Activated B cell treated with CpG ODN at 0.5 μM for 24 hours (primary cell): ENCODE measurements at places on chromosomes 3 and 15.
A peak's percentile ranks its signal among the peaks of the same experiment; 100 is the strongest.

GRCh38 chr3:181725830-181726229 lies 14.1 kb downstream of the SOX2 start:
- no peak for DNase-seq
- peaks cover 82% of the 10 kb centered on the region for H3K27me3 ChIP-seq
- H3K4me3 ChIP-seq = no peak overlapping the region
- no peak overlapping the region for H3K27ac ChIP-seq

DNA sequence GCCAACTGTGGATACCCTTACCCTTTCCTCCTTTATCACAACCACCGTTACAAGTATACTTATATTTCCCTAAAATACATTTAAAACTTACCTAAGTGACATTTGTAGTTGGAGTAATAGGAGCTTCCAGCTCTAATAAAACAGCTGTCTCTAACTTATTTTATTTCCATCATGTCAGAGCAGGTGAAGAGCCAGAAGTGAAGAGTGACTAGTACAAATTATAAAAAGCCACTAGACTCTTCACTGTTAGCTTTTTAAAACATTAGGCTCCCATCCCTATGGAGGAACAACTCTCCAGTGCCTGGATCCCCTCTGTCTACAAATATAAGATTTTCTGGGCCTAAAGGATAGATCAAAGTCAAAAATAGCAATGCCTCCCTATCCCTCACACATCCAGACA lies 102.3 kb downstream of the MME start:
- no peaks in the 10 kb centered on the region for H3K36me3 ChIP-seq
- H3K27me3 ChIP-seq = no peaks in the 10 kb centered on the region
- H3K4me1 ChIP-seq = peaks cover 27% of the 10 kb centered on the region
- no peak overlapping the region for H3K27ac ChIP-seq
- no peak overlapping the region for H3K4me3 ChIP-seq
- no peak for DNase-seq

DNA sequence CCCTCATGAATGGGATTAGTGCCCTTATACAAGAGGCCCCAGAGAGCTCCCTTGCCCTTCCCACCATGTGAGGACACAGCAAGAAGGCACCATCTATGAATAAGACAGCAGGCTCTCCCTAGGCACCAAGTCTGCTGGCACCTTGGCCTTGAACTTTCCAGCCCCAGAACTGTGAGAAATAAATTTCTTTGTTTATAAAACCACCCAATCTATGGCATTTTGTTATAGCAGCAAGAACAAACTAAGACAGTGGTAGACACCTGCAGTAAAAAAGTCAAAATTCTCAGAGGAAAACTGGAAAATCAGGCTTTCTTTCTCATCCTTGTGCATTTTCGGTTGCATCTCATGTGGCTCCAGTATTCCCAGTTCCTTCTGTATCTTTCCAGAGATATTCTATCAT lies 90.3 kb downstream of the LSM3 start:
- DNase-seq = no peak
- H3K27me3 ChIP-seq = peaks cover 8% of the 10 kb centered on the region
- no peaks in the 10 kb centered on the region for H3K36me3 ChIP-seq
- H3K27ac ChIP-seq = no peak overlapping the region

GRCh38 chr3:119901148-119901547 lies 119.2 kb downstream of the NR1I2 start:
- H3K27me3 ChIP-seq = no peaks in the 10 kb centered on the region
- no peak for DNase-seq
- H3K4me1 ChIP-seq = no peaks in the 10 kb centered on the region
- no peak overlapping the region for H3K4me3 ChIP-seq

GRCh38 chr15:95051861-95052260 lies 820.5 kb downstream of the MCTP2 start:
- no peaks in the 10 kb centered on the region for H3K36me3 ChIP-seq
- no peaks in the 10 kb centered on the region for H3K27me3 ChIP-seq
- no peak overlapping the region for H3K27ac ChIP-seq
- no peaks in the 10 kb centered on the region for H3K4me1 ChIP-seq

GRCh38 chr3:169563775-169564059 lies 99.8 kb downstream of the MECOM start:
- H3K4me1 ChIP-seq = no peaks in the 10 kb centered on the region
- DNase-seq = no peak
- H3K4me3 ChIP-seq = no peak overlapping the region
- no peaks in the 10 kb centered on the region for H3K36me3 ChIP-seq

DNA sequence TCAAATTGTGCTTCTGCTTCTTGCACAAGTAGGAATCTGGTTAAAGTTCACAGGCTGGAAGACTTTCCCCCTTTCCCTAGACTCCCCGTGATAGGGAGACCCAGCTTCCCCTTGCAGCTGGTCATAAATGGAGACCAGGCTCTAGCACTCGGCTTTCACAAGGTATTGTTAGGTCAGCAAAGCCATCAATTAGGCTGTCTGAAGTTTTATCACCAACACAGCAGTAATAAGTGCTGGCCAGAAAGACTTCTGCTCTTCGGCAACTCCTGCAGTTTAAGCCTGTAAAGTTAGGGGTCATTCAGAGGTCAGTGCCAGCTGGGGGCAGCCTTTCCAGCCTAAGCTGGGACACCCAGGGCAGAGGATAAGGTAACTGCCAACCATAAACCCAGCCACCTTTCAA lies 203.4 kb downstream of the MEIS2 start:
- H3K4me3 ChIP-seq = no peak overlapping the region
- no peak overlapping the region for H3K27ac ChIP-seq
- H3K4me1 ChIP-seq = no peaks in the 10 kb centered on the region
- H3K27me3 ChIP-seq = peaks cover 9% of the 10 kb centered on the region
- no peaks in the 10 kb centered on the region for H3K36me3 ChIP-seq
- DNase-seq = no peak

- peaks cover 63% of the 10 kb centered on the region for H3K36me3 ChIP-seq
- H3K27ac ChIP-seq = peak overlapping the region; percentile 100
- H3K4me3 ChIP-seq = peak overlapping the region; percentile 99
- H3K27me3 ChIP-seq = no peaks in the 10 kb centered on the region
- H3K4me1 ChIP-seq = peaks cover 71% of the 10 kb centered on the region
Observed at GRCh38 chr3:185934767-185935464, 2.9 kb downstream of the TRA2B start.

GRCh38 chr15:91974321-91974720 lies 120.8 kb downstream of the SLCO3A1 start:
- no peaks in the 10 kb centered on the region for H3K4me1 ChIP-seq
- no peaks in the 10 kb centered on the region for H3K36me3 ChIP-seq
- no peak overlapping the region for H3K27ac ChIP-seq
- no peak overlapping the region for H3K4me3 ChIP-seq
- DNase-seq = no peak

GRCh38 chr3:160224811-160225175 lies 429 bp upstream of the C3orf80 start:
- no peak overlapping the region for H3K27ac ChIP-seq
- H3K4me1 ChIP-seq = peaks cover 21% of the 10 kb centered on the region
- peaks cover 37% of the 10 kb centered on the region for H3K27me3 ChIP-seq
- DNase-seq = no peak
- no peaks in the 10 kb centered on the region for H3K36me3 ChIP-seq

DNA sequence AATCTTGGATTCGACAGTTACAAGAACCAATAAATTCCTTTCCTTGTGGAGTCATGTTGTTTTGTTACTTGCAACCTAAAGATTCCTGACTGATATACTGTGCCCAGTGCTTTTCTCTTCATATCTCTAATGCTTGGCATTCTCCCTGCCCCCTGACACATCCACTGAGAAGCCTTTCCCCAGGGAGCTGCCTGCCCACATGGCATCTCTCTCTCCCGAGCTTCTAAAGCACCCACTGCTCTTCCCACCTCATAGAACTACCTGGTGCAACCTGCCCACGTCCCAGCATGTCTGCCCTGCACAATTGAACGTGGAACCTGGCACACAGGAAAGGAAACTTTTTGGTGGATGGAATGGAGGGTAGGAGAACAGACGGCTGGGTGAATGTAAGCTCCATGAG lies 6.8 kb downstream of the CYP8B1 start:
- H3K27me3 ChIP-seq = no peaks in the 10 kb centered on the region
- no peak for DNase-seq
- no peaks in the 10 kb centered on the region for H3K36me3 ChIP-seq
- H3K4me3 ChIP-seq = no peak overlapping the region
- H3K4me1 ChIP-seq = no peaks in the 10 kb centered on the region

- no peaks in the 10 kb centered on the region for H3K36me3 ChIP-seq
- H3K27ac ChIP-seq = no peak overlapping the region
- H3K27me3 ChIP-seq = peaks cover 2% of the 10 kb centered on the region
Observed at GRCh38 chr3:68088216-68088615, 433.8 kb upstream of the SUCLG2 start.

DNA sequence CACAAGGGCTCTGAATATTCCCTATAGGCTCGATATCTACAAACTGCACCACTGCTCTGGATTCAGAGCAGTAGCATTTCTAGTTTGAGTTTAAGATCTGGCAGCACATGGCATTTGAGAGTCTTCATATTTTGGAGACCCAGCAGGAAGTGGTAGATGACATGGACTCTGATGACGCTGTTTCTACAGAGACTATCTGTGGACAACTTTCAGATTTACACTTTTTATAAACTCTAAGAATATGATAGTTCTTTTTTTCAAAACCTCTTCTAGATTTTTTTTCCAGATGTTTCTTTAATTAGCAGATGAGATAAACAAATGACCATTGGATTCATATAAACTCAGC lies 35.8 kb downstream of the ARMC8 start:
- peaks cover 18% of the 10 kb centered on the region for H3K4me1 ChIP-seq
- H3K4me3 ChIP-seq = no peak overlapping the region
- no peak overlapping the region for H3K27ac ChIP-seq

- no peaks in the 10 kb centered on the region for H3K4me1 ChIP-seq
- H3K36me3 ChIP-seq = no peaks in the 10 kb centered on the region
- no peaks in the 10 kb centered on the region for H3K27me3 ChIP-seq
- H3K4me3 ChIP-seq = no peak overlapping the region
Observed at GRCh38 chr3:3587647-3587972, 211.6 kb upstream of the LRRN1 start.

- no peaks in the 10 kb centered on the region for H3K36me3 ChIP-seq
- no peak for DNase-seq
- H3K27ac ChIP-seq = no peak overlapping the region
- peaks cover 15% of the 10 kb centered on the region for H3K27me3 ChIP-seq
Observed at GRCh38 chr3:37887062-37887461, 25.4 kb downstream of the CTDSPL start.
